Endodermal cell (in vitro differentiated cells): ENCODE measurements at places on chromosomes 3 and 15. TPM values are rescaled to one million over a fixed set of nuclear protein-coding genes. Genes with fewer than 3 reads are reported as not detected.

GRCh38 chr15:58598829-58599210, 150.7 kb downstream of the ADAM10 start:
- H3K4me3 ChIP-seq = peak overlapping the region; percentile 0
- peak overlapping the region; percentile 21 for H3K27ac ChIP-seq
- DNase-seq = no peak
- peaks cover 69% of the 10 kb centered on the region for H3K36me3 ChIP-seq

- no peak overlapping the region for H3K27ac ChIP-seq
- H3K4me3 ChIP-seq = no peak overlapping the region
- no peaks in the 10 kb centered on the region for H3K27me3 ChIP-seq
These were observed 20.4 kb downstream of the FAH start for GRCh38 chr15:80173022-80173759.

DNA sequence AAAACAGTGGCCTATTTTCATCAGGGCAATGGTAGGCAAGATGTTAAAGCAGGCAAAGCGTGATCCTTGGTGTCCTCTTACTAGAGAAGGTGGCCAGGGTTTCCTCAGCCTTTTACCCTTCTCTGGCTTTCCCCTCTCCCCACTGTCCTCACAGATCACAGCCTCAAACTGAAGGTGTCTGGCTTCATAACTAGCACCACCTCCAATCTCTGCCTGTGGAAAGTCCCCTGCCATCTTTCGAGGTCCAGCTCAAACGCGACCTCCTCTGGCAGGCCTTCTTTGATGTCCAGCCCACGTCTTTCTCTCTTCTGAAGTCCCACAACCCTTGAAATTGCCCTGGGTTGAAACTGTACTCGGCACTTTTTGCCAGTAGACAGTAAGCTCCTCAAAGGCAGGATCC, 35.9 kb downstream of the CYP19A1 start:
- H3K27ac ChIP-seq = no peak overlapping the region
- DNase-seq = no peak
- H3K4me3 ChIP-seq = no peak overlapping the region

GRCh38 chr3:55796533-55796932, 309.4 kb upstream of the WNT5A start:
- no peaks in the 10 kb centered on the region for H3K27me3 ChIP-seq
- no peak overlapping the region for H3K4me3 ChIP-seq
- no peaks in the 10 kb centered on the region for H3K4me1 ChIP-seq
- H3K36me3 ChIP-seq = no peaks in the 10 kb centered on the region

TMEM212 gene
- total RNA-seq = not detected in 2 replicates

DNA sequence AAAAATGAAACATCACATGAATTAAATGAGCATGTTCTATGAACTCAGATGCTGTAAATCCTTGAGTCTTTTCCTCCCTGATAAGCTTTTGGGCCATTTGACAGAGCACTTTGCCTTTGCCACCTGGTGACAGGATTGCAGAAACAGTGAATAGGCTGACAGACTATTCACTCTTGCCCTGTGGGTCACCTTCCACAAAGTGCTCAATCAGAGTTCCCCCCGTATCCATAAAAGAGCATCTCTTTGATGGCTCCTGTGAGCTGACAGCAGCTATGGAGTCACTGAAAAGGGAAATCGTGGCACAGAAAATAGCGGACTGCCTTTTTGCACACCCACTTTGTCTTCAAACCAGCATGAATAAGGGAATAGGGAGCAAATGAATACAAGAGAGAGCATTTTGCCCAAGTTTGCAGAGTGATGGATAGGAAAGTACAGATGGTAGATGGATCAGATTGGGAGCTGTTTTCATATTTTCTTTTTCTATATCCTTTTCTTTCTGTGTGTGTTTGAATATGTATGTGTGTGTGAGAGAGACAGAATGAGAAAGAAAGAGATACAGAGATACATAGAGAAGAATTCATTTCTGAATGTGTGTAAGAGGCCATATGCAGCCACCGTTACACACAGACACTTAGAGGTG, 37.8 kb upstream of the GOLM2 start:
- H3K27ac ChIP-seq = no peak overlapping the region
- no peaks in the 10 kb centered on the region for H3K4me1 ChIP-seq
- H3K36me3 ChIP-seq = no peaks in the 10 kb centered on the region
- H3K4me3 ChIP-seq = no peak overlapping the region

RAD18 gene
- 14.9 to 22.8 TPM (median 20.8 TPM) in 3 replicates for total RNA-seq

DNA sequence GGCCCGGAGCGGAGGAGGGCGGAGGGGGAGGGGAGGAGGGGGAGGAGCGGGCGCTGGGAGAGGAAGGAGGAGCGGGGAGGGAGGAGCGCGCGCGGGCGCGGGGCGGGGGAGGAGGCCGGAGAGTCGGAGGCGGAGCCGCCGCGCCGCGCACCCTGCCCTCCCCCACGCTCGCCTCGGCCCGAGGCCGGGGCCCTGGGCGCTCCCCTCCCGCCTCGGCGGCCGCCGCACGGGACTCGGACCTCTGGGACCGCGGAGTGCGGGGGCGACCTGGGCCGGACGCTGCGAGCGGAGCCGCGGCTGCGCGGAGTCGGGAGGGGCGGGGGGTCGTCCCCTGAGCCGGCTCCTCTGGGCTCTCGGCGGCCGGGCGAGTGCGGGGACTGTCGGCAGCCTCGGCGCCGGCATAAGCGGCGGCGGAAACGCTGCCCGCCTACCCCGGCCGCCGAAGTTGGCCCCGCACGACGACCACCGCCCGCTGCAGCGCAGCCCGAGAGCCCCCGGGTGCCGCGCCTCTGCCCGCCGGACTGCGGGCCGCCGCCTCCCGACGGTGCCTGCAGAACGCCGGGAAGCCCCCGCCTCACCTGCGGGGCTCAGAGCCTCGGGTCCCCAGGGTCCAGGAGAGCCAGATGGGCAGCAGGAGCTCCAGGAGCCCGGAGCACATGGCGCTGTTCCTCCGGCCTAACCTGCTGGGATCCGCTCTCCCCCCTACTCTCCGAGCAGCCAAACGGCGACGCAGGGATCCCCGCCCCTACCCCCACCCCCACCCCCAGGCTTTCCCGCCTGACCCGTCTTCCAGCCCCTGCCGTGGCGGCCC, 406 bp upstream of the GABRB3 start:
- H3K27ac ChIP-seq = no peak overlapping the region
- no peaks in the 10 kb centered on the region for H3K27me3 ChIP-seq
- peaks cover 13% of the 10 kb centered on the region for H3K36me3 ChIP-seq
- peaks cover 6% of the 10 kb centered on the region for H3K4me1 ChIP-seq

BFSP2 gene
- total RNA-seq = not detected in 3 replicates

IFT122 gene
- 38.6 to 46.6 TPM (median 46.1 TPM) in 3 replicates for total RNA-seq

GRCh38 chr3:100205171-100205570, 55.6 kb upstream of the TBC1D23 start:
- no peak overlapping the region for H3K27ac ChIP-seq
- H3K36me3 ChIP-seq = no peaks in the 10 kb centered on the region
- no peak for DNase-seq
- no peaks in the 10 kb centered on the region for H3K4me1 ChIP-seq

DNA sequence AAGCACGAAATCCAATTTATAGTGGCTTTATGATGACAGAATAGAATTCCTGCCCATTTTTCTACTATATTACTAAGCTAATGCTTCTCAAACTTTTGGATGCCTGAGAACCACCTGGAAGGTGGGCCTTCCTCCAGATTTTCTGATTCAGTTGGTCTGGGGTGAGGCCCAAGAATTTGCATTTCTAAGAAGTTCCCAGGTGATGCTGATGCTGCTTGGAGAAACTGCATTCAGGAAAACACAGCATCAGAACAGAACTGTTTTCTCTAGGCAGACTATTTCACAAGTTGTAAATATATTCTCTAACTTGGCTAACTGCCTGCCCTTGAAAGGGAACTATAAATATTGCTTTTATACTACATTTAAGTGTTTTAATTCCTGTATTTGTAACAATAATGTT, 644.9 kb upstream of the DPPA4 start:
- H3K36me3 ChIP-seq = no peaks in the 10 kb centered on the region
- no peak overlapping the region for H3K27ac ChIP-seq
- H3K4me1 ChIP-seq = no peaks in the 10 kb centered on the region
- no peaks in the 10 kb centered on the region for H3K27me3 ChIP-seq
- H3K4me3 ChIP-seq = no peak overlapping the region
- no peak for DNase-seq

DNA sequence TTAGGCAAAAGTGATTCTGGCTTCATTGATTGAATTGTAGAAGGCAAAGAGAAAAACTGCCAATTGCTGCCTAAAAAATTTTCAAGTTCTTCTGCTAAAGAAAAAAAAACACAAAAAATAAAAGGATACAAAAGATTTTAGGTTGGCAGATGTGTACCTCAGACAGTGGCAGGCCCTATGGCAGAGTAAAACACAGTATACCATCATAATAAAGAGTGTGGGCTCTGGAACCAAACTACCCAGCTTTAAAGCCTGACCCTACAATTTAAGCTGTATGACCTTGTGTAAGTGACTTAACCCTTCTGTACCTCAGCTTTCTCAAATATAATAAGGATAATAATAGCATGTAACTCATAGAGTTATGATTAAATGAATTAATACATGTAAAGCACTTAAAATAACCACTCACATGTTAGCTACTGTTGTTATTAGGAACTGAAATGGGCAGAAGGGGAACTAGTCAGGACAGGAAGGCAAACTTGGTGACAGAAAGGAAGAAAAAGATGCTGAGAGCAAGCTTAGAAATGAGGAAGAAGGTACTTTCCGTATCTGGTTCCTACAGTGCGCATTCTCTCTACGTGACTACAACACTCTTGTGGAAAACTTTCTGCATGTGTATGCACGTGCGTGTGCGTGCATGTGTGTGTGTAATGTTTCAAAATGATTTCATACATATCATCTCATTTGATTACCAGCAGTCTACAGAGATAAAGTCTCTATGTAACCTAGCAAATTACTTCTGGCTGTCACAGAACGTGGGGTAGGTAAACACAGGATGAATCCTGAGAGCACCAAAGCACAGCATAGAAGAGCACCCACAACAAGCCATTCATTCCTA, 13.6 kb upstream of the GATM start:
- DNase-seq = no peak
- H3K27me3 ChIP-seq = peaks cover 8% of the 10 kb centered on the region
- H3K27ac ChIP-seq = no peak overlapping the region
- no peak overlapping the region for H3K4me3 ChIP-seq
